NCI-H1092 (cell line): ENCODE measurements at places on chromosomes 16 and 17.

DNA sequence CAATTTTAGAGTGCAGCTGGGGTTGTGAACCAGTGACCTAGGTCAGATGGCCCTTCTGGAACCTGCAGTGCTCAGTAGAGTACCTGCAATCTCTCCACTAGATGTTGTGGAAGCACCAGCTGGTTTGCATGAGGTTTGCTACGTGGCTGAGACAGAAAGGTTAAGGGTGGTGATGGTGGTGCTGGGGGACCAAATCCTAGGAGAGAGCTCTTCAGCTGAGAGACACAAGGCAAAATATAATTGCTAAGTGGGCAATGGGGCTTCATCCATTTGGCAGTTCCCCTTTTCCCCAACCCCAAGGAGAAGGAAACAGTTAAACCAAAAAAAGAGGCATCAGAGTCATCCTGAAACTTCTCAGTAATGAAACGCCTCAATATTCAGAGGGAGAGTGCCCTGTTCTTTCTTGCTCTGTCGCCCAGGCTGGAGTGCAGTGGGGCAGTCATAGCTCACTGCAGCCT lies 13.9 kb downstream of the ITPRIPL2 start:
- no peak for DNase-seq

DNA sequence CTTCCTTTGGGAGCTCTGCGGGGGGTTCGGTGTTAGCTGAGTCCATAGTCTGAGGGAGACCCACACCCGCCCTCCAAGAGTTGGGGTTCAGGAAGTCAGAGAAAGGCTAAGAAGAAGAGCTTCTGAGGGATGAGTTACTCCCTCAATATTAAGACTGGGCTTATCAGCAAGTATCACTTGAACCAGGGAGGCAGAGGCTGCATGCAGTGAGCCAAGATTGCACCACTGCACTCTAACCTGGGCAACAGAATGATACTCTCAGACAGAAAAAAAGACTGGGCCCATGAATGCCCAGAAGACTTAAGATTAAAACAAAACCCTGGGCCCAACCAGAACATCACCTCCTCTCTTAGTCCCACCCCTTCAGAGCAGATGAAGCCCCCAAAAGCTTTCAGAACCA lies 6.0 kb downstream of the NKIRAS2 start:
- DNase-seq, result no peak

- no peak for DNase-seq
These were observed 151.1 kb upstream of the WSCD1 start for GRCh38 chr17:5919089-5919488.

GRCh38 chr16:35452471-35452870 lies 1993.1 kb downstream of the TP53TG3F start:
- DNase-seq, result no peak

- DNase-seq, result no peak
These were observed 330.3 kb upstream of the CDH5 start for GRCh38 chr16:66036184-66036583.

GRCh38 chr16:75138636-75139035 lies 9.7 kb upstream of the ZFP1 start:
- DNase-seq, result no peak

DNA sequence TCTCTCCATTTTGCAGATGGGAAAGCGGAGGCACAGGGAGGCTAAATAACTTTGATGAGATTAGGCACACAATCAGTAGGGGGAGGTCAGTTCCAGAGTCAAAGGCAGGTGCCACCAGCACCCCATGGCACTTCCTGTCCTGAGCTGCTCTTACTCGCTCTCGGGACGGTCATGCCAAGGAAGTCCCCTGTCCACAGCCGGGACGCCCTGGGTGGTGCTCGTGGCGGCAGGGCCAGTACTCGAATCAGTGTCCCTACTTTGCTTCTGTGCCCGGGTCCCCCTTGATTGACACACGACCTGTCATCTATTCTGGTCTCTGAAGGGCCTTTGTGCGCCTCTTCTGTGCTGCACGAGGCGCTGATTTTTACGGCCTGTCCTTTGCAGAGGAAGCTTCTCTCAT lies 31.3 kb downstream of the IRF8 start:
- no peak for DNase-seq

- no peak for DNase-seq
These were observed 12.2 kb downstream of the PRKCB start for GRCh38 chr16:23847948-23848347.

GRCh38 chr16:66618588-66619375 lies 14.3 kb downstream of the CMTM3 start:
- DNase-seq, result no peak

GRCh38 chr17:34305061-34305460 lies 14.2 kb upstream of the CCL8 start:
- no peak for DNase-seq

DNA sequence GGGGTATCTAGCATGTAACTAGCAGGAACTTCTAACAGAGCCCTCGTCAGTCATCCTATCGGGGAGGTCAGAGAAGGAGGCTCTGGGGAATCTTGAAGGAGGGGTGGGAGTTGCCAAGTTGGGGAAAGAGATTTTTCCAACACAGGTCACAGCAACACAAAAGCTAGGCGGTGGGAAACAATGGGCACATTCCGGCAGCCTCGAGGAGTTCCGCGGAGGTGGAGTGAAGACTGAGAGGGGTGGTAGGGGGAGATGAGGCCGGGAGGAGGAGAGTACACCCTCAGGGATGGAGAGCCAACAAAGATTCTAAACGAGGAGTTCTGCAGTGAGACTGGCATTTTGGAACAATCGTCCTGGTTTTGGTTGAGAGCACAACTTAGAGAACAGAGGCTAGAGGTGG lies 13.5 kb upstream of the CALB2 start:
- no peak for DNase-seq

DNA sequence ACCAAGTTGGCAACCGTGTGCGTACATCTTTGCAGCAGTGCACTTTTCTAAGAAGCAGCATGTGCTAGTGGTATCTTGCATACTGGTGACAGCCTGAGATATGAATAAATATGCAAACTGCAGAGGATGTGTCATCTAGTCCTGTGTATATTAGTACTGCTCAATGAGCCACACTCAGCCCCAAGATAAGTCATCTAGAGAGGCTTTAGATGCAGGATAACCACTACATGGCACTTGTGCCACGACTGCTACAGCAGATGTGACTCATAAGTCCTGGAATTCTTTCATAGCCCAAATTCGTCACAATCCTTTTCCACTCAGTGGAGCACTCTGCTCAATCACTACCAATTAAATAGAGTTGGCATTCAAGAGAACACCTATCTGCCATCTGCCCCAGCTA lies 171.5 kb downstream of the AXIN2 start:
- no peak for DNase-seq

DNA sequence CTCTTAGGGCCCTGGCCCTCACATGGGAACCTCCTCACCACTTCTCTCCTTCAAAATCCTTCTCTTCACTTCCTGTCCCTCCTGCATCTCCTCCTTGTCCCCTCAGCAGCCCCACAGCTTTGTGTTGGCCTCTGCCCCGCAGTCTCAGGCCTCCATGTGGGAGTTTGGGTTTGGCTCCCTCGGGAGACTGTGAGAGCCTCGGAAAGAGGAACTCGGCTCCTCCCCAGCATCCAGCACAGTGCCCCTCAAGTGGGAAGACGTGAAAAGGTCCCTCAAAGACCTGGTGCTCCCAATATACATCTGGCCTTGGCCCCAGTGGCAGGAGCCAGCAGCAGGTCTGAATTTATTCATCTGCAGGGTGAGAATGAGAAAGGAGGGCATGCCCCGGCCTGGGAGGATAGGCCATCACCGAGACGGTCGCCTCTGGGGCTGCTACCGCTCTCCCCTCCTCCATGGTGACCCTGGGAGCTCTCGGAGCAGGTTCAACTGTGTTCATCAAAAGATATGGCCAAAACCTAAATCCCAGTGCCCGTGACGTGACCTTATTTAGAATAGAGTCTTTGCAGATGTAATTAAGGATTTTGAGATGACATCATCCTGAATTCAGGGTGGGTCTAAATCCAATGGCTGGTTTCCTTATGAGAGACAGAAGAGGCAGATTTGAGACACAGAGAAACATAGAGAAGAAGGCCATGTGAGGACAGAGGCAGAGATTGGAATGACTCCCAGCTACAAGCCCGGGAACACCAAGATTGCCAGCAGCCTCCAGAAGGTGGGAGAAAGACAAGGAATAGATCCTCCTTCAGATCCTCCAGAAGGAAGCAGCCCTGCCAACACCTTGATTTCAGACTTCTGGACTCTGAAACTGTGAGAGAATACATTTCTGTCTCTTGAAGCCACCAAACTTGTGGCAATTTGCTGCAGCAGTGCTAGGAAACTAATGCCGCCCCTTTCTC lies 135.1 kb downstream of the MRM1 start:
- no peak for DNase-seq

- DNase-seq, result no peak
These were observed 10.7 kb upstream of the LITAF start for GRCh38 chr16:11597235-11598095.

GRCh38 chr16:10080051-10080772 lies 102.0 kb downstream of the GRIN2A start:
- no peak for DNase-seq

DNA sequence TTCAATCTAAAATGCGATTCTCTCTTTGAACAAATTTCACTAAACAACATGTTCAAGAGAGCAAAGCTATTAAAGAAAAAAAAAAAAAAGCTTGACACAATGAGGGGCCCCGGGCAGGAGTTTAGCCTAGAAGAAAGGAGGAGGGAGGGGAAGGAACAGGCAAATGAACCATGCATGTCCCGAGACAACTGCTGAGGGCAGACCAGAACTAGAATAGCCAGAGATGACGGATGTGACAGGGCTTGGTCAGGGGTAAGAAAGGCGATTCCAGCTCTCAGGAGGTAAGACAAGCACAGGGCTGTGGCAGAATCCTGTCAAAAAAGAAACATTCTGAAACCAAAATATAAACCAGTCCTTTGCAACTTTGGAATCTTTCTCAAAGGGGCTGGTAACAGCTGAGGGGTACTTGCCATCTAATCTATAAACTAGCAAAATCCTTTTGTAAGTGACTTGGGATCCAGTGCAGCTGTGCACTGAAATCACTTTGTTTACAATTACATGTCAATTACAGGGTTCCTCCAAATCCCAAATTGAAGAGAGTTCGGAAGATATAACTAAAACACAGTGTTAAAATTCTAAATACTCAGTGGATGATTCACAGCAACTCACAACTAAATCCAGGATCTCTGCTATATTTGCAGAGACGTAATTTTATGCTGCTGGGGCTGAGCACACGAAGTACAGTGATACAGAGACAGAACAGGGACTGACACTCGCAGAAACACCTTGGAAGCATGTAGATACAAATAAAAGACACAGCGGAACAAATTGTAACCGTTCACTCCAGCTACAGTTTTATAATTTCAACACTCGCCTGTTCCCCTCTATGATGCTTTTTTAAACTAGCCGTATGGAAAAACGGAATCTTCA lies 567.4 kb upstream of the ZFHX3 start:
- DNase-seq, result no peak

GRCh38 chr17:81733507-81734404 lies 21.7 kb downstream of the SLC25A10 start:
- peak; percentile 45 for DNase-seq

DNA sequence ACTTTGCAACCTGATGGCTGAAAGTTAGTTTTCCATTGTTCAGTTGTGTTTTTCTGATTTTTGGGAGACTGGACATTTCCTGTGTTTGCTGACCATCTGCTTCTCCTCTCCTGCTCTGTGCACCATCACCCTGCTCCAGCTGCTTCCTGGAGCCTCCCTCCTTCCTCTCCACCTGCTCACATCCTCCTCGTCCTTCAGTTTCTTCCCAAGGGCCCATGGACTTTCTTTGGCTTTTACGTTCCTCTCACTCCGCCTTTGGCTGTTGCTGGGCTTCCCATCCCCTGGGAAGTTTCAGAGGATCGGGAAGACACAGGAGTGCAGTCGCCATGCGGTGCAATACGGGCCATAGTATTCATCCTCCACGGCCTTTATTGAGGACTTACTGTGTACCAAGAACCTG lies 61.6 kb downstream of the TNFRSF13B start:
- DNase-seq, result no peak

DNA sequence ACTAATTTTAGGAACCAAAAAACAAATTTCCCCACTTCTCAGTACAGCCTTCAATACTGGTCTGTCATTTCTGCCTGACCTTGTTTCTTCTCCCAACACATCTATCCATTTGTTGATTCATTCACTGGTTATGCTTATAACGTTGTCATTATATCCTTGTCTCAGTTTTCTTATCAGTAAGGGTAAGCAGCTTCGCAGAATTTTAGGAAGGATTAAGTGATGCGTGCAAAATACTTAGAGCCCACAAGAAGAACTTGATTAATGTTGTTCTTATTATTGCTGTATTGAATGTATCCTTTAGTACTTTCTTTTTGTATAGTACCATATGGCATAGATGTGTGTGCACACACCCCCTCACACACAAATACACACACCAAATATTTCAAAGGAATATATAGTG lies 403.5 kb upstream of the HSBP1 start:
- no peak for DNase-seq

- DNase-seq, result no peak
These were observed 715 bp downstream of the TLCD3A start for GRCh38 chr17:732902-733720.

DNA sequence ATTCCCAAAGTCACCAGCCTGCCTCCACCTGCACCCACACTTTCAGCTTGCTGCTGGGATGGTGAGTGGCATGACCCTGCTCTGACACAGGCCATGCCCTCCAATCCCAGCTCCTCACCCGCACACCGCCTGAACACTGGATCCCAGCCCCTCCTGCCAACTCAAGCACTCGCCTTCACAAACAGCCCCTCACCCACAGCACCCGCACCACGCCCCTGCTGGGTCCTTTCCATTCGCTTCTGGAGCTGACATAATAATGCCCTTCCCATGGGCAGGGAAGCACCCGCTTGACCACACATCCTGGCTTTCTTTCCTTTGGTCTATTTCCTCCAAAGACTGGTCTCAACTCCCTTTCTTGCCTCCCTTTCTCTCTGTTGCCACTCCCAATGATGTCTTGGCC lies 57.6 kb downstream of the RAB11FIP4 start:
- no peak for DNase-seq

DNA sequence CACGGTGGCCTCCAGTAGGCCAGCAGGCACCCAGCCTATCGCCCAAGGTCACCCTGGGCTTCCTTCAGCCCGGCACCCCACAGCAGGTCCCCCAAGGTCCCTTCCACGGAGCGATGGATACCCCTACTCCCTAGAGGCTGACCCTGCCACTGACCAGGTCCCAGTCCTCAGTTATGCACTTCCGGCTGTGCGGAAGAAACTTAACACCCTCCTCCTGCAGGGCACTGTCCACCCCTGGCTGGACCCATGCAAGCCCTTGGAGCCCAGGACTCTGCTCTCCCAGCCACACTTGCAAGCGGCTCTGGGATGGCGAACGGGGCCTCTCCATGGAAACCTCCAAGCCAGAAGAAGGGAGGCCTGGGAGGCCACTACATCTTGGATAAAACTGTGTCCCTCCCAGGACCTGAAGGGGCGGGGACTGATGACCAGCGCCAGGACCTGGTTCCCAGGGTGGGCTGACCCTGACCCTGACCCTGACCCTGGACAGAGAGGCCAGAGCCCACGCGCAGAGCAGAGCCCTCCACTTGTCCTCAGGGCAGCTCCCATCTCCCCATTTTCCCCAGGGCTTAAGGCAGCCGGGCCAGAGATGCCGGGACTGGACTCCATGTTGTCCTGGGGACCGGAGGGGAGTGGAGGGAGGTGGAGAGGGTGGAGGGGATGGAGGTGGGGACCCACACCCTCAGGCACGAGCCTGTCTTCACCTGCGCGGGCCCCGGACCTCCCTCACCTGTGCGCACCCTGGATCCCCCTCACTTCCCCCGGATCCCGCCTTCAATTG lies 734 bp downstream of the CEP131 start:
- no peak for DNase-seq

- DNase-seq, result no peak
These were observed 327.6 kb downstream of the CA10 start for GRCh38 chr17:51830886-51831285.
